Urothelium cell line (cell line): ENCODE measurements at places on chromosomes 6 and 20.

DNA sequence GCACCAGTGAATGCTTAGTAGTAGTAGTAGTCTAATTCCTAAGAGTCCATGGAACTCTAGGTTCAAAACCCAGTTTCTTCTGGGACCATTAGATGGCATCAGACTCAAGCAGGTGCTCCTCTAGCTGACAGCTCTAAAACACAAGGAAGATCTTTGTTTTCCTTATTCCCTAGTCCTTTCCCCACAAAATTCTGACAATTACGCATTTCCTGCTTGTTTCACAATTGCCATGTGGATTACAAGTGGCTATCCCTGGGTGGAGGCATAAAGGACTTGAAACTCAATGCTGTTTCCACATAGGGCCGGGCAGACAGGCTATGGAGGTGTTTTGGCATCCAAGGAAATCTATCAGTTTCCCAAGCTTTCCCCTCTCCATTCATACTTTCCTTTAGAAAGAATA is 9.2 kb upstream of the HLA-DOB start:
- DNase-seq = no peak

DNA sequence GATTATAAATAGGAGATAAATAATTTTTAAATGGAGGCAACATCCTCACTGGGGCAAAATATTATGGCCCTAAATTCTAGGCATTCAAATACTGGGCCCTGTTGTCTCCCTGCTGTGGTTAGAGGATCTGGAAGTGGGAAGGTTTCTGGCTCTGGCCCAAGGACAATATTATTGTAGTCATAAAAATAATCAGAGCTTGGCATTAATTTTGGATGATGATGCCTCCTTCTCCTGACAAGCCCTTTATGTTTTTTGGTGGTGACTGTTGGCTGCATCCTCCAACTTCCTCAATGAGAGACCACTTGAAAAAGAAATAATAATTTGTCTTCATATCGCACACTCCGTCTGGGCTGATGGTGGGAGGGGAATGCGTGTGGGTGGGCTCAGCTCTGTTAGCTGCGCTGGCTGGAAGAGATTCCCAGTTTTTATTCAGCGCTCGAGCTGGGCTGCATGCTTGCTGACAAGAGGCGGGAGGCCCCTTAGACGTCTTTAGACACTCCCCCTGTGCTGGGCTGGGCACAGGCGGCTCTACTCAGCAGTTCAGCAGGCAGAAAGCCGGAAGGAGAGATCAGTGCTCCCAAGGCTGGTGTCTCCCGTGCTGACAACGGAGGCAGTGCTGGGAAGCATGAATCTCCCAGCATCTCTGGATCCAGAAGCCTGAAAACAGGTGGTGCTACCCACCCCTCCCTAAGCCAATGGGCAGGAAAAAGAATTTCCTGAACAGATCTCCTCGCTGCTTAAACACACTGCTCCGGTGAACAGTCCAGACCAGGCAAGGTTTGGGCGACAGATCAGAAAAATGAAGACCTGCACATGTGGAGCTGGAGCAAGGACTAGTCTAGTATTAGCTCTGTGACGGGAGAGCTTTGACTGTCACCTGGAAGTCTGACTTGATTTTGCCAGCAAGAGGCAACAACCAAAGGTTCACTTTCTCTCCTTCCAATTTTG is 97.7 kb downstream of the SYCP2 start:
- peak; percentile 87 for DNase-seq

GRCh38 chr6:77548662-77549366 is 85.5 kb upstream of the HTR1B start:
- no peak for DNase-seq

DNA sequence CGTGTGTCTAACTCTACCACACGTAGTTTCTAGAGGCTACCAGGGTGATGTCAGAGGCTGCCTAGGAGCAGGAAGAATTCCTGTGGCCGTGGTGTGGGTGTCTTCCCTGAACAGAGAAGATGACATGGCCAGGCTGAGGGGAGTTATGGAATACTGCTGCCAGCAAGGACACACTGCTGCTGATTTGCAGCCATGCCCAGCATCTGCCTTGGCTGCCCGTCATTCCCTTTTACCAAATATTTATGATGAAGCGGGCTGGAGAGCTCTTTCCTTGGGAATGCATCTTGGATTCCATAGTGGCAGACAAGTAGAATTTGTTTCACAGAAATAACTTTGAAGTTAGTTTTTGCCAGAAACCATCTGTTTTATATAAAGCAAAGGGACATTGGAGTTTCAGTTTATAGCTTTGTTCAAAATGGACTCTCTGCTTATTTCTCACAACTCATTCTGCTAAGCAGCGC is 80.8 kb upstream of the VSTM2L start:
- DNase-seq = peak; percentile 78

- DNase-seq = no peak
Measured at GRCh38 chr6:61711849-61712248, 574.2 kb downstream of the KHDRBS2 start.

- no peak for DNase-seq
Measured at GRCh38 chr6:129393654-129394053, 316.3 kb downstream of the ARHGAP18 start.

- DNase-seq = peak; percentile 27
Measured at GRCh38 chr6:161374971-161375873, 101.4 kb upstream of the AGPAT4 start.

DNA sequence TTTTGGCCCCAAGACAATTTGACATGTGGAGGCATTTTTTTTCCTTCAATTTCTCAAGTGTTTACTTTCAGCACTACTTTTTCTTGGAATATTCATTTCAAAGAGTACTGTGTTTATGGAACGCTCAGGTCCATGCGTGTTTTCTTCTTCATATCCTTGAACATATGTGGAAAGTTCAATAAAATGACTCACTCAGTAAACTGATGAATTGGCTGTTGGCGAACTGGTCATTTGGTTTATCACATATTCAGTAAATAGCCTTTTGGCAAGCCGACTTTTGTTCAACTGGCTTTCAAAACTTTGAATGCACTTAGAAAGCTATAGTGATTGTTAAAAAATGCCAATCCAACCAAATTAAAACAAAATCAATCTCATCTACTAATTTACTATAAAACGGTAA is 964.6 kb upstream of the SLC35B3 start:
- no peak for DNase-seq

DNA sequence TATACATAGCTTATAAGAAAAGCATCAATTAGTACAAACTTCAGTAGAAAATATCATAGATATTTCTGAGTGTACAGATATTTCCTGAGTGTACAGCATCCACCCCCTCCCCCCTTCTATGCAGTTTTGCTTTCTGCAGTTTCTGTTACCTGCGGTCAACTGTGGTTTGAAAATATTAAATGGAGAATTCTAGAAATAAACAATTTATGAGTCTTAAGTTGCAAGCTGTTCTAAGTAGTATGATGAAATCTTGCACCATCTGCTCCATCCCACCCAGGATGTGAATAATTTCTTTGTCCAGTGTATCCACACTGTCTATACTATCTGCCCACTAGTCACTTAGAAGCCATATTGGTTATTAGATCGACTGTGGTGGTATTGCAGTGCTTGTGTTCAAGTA is 15.8 kb upstream of the GPR63 start:
- DNase-seq = no peak

DNA sequence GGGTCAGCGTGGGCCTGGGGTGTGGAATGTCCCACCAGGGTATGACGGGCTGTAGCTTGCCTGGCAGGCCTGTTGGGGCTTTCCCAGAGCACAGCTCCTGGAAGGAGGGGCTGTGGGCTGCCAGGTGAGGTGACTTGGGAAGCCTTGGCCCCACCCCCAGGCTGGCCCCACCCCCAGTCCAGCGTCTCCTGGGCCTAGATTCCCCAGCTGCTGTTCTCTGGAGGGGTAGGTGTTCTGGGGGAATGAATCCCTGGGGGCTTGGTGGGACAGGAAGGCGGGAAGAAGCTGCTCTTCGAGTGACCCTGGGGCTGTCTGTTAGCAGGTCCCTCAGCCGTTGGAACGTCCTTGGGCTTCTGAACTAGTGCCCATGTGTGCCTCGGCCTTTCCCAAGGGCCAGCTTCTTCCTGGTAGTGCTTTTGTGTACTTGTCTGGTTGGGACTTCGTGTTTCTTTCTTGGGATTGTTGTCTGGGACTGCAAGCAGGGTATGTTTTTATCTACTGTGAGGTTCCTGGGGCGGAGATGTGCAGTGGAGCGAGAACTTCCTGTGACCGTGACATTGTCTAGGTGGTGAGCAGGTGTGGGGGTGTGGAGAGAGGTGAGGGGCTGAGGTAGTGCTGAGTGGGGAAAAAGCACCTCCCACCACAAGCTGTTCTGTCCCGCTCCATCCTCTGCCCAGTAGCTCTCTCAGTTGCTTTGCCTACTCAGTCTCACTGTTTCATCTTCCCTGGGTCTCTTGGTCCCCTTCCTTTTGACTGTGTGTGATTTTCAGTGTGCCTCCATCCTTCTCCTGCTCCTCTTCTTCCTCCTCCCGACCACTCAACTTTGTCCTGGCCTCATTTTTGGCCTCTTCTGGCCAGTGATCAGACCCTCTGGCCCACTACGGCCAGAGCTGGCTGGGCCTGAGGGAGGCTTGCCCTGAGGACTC is 1.3 kb upstream of the DDR1 start:
- DNase-seq = peak; percentile 50

DNA sequence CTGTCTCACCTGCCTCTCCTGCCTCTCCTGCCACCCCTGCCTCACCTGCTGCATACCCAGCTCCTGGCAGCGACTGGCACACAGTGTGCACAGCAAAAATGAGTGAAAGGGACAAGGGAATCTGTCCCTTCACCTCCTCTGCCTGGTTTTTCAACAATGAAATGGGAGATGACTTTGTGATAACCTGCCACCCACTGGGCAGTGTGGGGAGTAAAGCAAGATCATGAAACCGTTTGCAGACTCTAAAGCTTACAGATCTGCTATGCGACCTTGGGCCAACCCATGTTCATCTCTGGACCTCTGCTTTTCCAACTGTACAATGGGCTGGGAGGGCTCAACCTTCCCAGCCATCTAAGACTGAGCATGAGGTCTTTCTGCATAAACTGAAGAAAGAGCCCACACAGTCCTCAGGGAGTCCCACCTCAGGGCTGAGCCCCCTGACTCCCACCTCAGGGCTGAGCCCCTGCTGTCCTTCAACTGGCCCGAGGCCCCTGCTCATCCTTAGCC is 81.1 kb downstream of the RIPOR3 start:
- no peak for DNase-seq

DNA sequence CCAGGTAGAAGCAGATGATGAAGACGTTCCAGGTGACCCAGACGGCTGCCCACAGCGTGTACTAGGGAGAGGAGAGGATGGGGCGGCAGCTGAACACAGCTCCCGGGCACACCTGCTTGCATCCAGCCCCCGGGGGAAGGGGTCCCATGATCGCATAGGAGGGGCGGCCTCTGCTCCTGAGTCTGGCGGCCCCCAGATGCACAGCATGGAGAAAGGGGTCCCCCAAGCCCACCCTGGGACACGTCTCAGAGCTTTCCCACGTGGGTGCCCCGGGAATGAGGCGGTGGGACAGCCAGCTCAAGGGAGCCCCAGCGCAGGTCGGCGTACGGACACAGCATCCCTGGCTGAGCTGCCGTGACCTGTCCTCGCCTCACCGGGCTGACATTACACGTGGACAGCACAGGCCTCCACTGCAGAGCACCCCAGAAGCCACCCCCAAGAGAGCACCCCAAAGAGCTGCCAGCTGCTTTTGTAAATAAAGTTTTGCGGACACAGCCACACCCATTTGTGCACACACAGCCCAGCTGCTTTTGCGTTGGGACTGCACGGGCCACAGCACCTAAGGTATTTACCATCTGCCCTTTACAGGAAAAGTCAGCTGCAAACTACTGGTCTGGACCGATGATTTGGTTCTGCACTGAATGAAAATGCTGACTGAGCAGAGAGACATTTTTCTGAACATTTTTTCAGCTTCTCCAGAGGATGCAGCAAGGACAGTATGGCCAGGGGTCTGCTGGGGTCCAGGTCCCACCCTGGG is 5.2 kb downstream of the NKAIN4 start:
- no peak for DNase-seq

DNA sequence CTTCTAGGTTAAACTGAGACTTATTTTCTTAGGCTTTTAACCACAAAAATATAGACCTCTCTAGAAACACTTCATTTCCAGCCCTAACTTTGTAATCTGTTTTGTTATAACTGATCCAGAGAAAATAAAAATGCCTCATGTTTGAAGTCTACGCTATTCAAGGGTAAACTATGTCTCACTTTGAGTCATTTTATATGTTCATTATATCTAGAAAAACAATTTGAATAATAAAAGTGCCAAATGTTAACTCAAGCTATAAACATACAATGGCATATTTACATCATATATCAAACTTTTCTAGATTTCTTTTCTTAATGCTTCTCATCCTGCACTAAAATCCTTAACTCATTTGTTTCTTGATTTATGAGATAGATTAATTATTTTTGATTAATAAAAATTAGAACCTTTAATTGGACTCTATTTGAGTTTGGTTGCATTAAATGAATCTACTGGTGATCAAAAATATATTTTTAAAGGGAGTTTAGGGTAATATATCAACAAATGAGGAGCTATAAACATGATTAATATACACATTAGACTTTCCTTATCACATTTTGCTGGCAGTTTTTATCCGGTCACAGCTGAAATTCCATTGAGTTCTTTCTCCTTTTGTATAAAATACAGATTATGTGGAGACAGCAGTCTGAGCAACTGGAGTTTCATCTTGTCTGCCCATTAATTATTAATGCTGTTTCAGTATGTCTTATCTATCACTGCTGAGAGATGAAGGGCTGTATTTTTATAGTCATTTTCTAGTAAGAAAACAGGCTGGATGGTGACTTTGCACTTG is 246.5 kb downstream of the TBX18 start:
- no peak for DNase-seq

GRCh38 chr6:88919032-88919431 is 44.4 kb downstream of the RNGTT start:
- no peak for DNase-seq

GRCh38 chr20:59820204-59821041 is 113.0 kb downstream of the SYCP2 start:
- DNase-seq = no peak

DNA sequence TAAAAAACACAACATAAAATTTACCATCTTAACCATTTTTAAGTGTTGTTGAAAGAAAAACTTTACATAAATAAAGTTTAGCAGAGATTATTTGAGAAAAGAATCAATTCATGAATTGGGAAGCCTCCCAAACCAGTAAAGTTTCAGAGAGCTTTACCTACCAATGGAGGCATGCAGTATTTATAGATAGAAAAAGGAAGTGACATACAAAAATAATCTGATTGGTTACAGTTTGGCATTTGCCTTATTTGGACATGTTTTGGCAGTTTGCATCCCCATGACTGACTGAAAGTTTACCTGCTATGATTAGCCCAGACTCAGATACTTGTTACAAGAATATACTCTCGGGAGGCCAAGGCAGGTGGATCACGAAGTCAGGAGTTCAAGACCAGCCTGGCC is 3.7 kb upstream of the CMTR1 start:
- no peak for DNase-seq

GRCh38 chr20:14785065-14785743 is 447.8 kb upstream of the FLRT3 start:
- no peak for DNase-seq

DNA sequence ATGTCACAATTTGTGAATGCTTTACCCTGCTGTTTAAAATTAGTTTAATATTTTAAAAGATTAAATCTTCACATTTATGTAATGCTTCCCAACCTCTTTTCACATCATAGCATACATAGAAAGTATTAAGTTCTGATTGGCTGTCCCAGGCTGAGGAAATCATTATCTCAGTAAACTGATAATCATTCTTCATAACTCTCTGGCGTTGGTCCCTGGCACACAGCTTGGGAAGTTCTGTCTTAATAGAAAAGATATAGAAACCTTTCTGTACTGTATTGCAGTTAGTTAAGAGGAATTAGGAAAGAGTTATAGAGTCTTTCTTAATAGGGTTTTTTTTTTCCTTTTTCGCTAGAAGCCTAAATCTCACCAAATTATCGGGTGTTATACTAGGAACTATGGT is 85.4 kb downstream of the CBFA2T2 start:
- DNase-seq = no peak

- DNase-seq = no peak
Measured at GRCh38 chr6:144681334-144681733, 396.2 kb downstream of the UTRN start.
